Psoas muscle (tissue), 8 donors: ENCODE measurements at places on chromosomes 5 and 9. TPM values are rescaled to one million over a fixed set of nuclear protein-coding genes. Genes with fewer than 3 reads are reported as not detected.

DNA sequence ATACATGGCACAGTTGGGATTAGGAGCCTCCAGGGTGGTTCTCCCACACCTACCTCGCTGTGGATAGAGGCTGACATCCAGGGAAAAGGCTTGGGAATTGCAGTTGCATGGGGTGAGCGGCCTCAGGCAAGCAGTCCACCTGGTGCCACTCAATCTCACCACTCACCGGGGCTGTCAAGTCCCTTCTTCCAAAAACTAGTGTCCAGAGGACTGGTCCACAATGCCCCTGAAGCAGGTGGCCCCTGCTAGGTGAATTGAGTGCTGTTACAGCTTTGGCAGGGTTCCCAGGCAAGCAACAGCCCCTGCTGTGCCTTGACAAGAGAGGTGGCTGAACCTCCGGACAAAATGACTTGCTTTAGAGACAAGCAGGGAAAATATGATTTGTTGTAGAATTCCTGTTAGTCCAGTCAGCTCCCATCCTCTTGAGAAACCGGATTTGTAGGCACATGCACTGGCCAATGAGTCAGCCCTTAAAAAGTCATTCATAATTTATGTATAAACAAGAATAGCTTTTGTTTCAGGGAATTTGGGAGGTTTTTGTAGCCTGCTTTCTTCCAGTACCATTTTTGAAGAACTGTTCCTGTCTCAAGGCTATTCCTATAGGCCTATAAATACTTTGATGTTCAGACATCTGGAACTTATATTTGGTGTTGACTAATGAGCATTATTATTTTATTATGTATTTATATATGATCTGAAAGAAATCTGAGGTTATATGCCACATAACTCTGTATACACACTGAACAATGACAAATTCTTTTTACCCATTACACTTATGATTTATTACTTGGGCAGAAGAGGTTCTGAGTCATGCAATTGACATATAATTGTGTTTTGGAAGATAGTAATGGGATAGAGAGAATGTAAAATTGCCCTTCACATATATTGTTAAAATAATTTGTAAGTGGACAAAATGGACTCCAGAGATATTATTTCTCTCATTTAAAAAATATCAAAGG is 411.1 kb downstream of the ACTL7B start:
- H3K4me3 ChIP-seq, result no peak overlapping the region
- H3K36me3 ChIP-seq, result no peaks in the 10 kb centered on the region
- H3K4me1 ChIP-seq, result no peaks in the 10 kb centered on the region
- no peak for DNase-seq
- H3K27ac ChIP-seq, result no peak overlapping the region

DNA sequence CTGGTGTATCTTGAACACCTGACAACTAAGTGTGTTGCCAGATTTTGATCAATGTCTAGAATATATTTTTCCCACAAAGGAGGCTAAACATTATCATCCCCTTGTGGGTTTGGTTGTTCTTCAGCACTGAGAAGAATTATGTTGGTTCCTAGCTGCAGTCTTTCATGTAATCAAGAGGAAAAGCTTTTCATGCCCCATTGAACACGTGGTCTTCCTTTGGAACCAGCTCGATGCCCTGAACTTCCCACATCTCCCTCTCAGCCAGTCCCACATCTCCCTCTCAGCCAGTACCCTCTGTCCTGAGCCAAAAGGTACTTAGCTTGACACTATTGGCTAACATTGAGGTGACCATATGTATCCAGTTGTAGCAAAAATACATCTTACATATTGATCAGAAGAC is 36.7 kb upstream of the ZSWIM6 start:
- no peak overlapping the region for H3K27ac ChIP-seq
- no peaks in the 10 kb centered on the region for H3K27me3 ChIP-seq
- DNase-seq, result no peak
- peaks cover 10% of the 10 kb centered on the region for H3K4me1 ChIP-seq
- H3K4me3 ChIP-seq, result no peak overlapping the region
- no peaks in the 10 kb centered on the region for H3K36me3 ChIP-seq

DNA sequence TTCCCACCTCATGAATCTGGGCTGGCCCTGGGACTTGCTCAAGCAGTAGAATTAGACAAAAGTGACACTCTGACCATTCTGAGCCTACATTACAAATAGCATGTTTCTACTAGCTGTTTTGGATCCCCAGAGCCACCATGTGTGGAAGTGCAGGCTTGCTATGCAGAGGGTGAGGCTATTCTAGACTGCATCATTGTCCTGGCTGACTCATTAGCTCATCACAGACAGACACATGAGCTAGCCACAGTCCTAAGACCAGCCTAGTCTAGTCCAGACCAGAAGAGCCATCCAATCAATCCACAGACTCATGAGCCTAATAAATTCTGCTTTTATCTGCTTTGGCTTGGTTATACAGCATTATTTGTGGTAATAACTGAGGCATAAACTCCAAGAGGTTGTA is 351.9 kb downstream of the PRELID2 start:
- no peak for DNase-seq
- no peaks in the 10 kb centered on the region for H3K4me1 ChIP-seq
- no peak overlapping the region for H3K4me3 ChIP-seq
- H3K27me3 ChIP-seq, result no peaks in the 10 kb centered on the region

GRCh38 chr5:150627731-150628545 is 12.5 kb upstream of the SYNPO start:
- H3K36me3 ChIP-seq, result no peaks in the 10 kb centered on the region
- DNase-seq, result peak; percentile 11
- peak overlapping the region; percentile 97 for H3K27ac ChIP-seq
- peak overlapping the region; percentile 72 for H3K4me3 ChIP-seq
- peaks cover 71% of the 10 kb centered on the region for H3K4me1 ChIP-seq

Gene WDR38
- total RNA-seq, result not detected

GRCh38 chr5:149803641-149804468 is 73.7 kb downstream of the PPARGC1B start:
- peak overlapping the region; percentile 99 for H3K27ac ChIP-seq
- H3K27me3 ChIP-seq, result no peaks in the 10 kb centered on the region
- peaks cover 98% of the 10 kb centered on the region for H3K4me1 ChIP-seq
- no peak overlapping the region for H3K4me3 ChIP-seq
- DNase-seq, result no peak
- no peaks in the 10 kb centered on the region for H3K36me3 ChIP-seq

Gene PCDHA13
- total RNA-seq, result not detected

DNA sequence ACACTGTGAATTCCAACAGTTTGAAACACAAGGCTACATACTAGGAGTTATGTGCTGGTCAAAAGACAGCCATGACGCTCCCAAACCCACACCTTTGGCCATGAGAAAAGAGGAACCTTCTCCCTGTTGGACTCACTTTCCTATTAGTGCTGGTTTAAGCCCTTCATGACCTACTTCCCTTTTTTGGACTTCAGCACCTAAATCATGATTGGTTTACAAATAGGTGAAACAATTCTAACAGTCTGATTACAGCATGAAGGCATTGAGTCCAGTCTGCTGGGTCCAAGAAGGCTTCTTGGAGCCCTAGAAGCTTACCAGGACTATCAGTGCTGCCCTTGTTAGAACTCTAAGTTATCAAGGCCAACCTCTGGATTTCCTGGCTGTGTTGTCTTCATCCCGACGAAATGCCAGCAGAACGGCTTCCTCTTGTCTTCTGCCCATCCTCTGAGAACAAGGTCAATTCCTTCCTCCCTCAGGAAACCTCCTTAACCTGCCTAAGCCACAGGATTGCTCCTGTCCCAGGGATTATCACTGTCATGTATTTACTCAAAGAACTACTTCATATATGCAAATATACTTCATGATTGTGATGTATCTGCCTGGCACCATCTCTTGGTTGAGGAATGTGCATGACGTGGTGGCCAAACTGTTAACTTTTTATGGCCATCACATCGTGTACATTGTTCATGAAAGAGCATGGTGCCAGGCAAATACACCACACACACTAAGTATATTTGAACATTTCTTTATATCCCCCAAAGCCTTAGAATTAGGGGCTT is 83.6 kb downstream of the ANKH start:
- H3K36me3 ChIP-seq, result no peaks in the 10 kb centered on the region
- peak overlapping the region; percentile 4 for H3K27ac ChIP-seq
- no peak overlapping the region for H3K4me3 ChIP-seq
- DNase-seq, result no peak
- no peaks in the 10 kb centered on the region for H3K27me3 ChIP-seq

- no peaks in the 10 kb centered on the region for H3K27me3 ChIP-seq
- no peak for DNase-seq
- no peaks in the 10 kb centered on the region for H3K36me3 ChIP-seq
- H3K27ac ChIP-seq, result no peak overlapping the region
- no peak overlapping the region for H3K4me3 ChIP-seq
These were observed 279.4 kb downstream of the FBXL17 start for GRCh38 chr5:108102463-108102862.

- no peak overlapping the region for H3K27ac ChIP-seq
- no peaks in the 10 kb centered on the region for H3K36me3 ChIP-seq
- no peak overlapping the region for H3K4me3 ChIP-seq
- no peak for DNase-seq
- H3K4me1 ChIP-seq, result peaks cover 4% of the 10 kb centered on the region
- no peaks in the 10 kb centered on the region for H3K27me3 ChIP-seq
These were observed 123.7 kb downstream of the ARHGEF28 start for GRCh38 chr5:73749485-73750270.

Gene ARL14EPL
- not detected for total RNA-seq

GRCh38 chr5:122967085-122967484 is 69.4 kb downstream of the PPIC start:
- no peak overlapping the region for H3K4me3 ChIP-seq
- no peak overlapping the region for H3K27ac ChIP-seq
- no peaks in the 10 kb centered on the region for H3K4me1 ChIP-seq
- H3K36me3 ChIP-seq, result no peaks in the 10 kb centered on the region
- DNase-seq, result no peak

- H3K36me3 ChIP-seq, result no peaks in the 10 kb centered on the region
- no peak for DNase-seq
- H3K4me3 ChIP-seq, result no peak overlapping the region
- no peaks in the 10 kb centered on the region for H3K27me3 ChIP-seq
These were observed 387.7 kb downstream of the KDM4C start for GRCh38 chr9:7145361-7146069.

Gene ZNF483
- 0.48 TPM for total RNA-seq

GRCh38 chr9:2158111-2158610 is 143.0 kb downstream of the SMARCA2 start:
- DNase-seq, result peak; percentile 59
- H3K27ac ChIP-seq, result peak overlapping the region; percentile 83
- H3K4me3 ChIP-seq, result peak overlapping the region; percentile 72
- H3K27me3 ChIP-seq, result no peaks in the 10 kb centered on the region
- H3K4me1 ChIP-seq, result peaks cover 24% of the 10 kb centered on the region

- H3K27me3 ChIP-seq, result no peaks in the 10 kb centered on the region
- H3K36me3 ChIP-seq, result no peaks in the 10 kb centered on the region
- no peak for DNase-seq
- H3K4me1 ChIP-seq, result no peaks in the 10 kb centered on the region
These were observed 104.3 kb downstream of the PIK3R1 start for GRCh38 chr5:68319706-68320412.
